ENCODE measurements at places on chromosomes 5 and 9.

- no peak for DNase-seq
Measured at GRCh38 chr9:135156525-135157510, 69.3 kb downstream of the OLFM1 start.

GRCh38 chr9:7176561-7176960 lies 418.8 kb downstream of the KDM4C start:
- DNase-seq, result no peak

DNA sequence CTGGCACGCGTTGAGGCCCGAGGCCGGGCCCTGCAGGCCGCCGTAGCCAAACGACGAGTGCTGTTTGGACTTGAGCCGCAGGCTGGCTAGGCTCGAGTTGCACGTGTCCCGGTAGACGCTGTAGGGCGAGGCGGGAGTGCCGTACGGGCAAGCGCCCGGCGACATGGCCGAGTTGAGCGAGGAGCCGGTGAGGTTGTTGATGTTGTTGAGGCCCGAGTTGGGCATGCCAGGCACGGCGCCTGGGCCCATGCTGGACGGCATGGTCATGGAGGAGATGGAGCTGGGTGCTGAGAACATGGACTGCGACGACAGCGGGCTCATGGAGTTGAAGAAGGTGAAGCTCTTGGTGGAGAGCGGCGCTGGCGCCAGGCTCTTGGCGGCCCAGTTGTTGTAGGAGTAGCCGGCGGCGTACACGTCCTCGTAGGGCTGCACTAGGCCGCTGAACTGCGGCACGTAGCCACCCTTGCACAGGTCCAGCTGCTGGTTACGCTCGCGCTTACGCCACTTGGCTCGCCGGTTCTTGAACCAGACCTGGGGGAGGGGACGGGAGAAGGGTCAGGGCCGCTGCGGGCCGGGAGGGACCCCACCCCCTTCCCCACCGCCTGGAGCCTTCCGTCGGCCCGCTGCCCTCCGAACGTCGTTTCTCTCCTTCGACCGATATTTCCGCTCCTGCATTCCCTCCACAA lies 5.1 kb downstream of the PITX1 start:
- DNase-seq, result no peak

DNA sequence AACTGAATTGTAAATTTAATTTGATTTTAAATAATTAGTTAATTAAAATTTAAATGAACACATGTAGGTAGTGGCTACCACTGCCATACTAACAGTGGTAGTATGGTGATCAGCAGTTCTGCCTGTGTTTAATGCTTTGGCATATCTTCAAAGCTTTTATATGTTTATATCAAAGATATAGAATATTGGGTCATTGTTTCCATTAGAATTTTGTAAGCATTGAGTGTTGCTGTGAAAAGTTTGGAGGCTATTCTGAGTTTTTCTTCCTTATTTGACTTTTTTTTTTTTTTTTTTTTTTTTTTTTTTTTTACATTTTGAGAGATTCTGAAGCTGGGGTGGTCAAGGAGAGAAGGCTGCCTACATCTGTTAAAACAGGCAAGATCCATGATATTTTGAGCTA lies 134.2 kb downstream of the SPATA31D1 start:
- DNase-seq, result no peak

GRCh38 chr9:80928697-80929096 lies 760.6 kb downstream of the TLE1 start:
- DNase-seq, result no peak

DNA sequence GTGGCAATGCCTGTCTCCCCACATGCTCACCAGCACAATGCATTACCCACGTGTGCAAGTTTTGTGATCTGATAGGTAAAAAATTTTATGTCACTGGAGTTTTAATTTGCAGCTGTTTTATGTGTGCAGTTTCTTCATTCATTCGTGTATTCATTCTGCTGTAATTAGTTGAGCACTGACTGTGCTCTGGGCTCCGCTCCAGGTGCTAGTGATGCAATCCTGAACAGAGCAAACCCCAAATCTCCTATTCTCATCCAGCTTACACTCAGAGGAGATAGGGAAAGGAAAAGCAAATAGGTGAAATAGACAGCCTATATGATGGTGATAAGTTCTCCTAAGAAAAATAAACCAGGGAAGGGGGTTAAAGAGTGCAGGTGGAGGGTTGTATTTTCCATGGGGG lies 148.4 kb downstream of the TENT4A start:
- DNase-seq, result no peak

All from esophagus squamous epithelium (tissue), 5 donors.